ENCODE measurements at places on chromosomes 16 and 17. TPM values are rescaled to one million over a fixed set of nuclear protein-coding genes. Genes with fewer than 3 reads are reported as not detected.

DNA sequence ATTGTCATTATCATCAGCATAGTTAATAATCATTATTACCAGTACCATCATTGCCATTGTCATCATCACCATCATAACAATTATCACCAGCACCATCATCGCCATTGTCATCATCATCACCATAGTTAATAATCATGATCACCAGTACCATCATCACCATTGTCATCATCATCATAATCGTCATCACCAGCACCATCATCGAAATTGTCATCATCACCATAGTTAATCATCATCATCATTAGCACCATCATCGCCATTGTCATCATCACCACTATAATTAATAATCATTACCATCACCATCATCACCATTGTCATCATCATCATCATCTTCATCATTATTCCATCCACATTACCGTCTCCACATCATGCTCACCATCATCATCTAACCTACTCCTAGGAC lies 13.5 kb downstream of the PDILT start:
- DNase-seq = no peak

GRCh38 chr17:11140501-11140900 lies 100.5 kb upstream of the SHISA6 start:
- DNase-seq = no peak

Gene TSNAXIP1
- 0.15 TPM for total RNA-seq

DNA sequence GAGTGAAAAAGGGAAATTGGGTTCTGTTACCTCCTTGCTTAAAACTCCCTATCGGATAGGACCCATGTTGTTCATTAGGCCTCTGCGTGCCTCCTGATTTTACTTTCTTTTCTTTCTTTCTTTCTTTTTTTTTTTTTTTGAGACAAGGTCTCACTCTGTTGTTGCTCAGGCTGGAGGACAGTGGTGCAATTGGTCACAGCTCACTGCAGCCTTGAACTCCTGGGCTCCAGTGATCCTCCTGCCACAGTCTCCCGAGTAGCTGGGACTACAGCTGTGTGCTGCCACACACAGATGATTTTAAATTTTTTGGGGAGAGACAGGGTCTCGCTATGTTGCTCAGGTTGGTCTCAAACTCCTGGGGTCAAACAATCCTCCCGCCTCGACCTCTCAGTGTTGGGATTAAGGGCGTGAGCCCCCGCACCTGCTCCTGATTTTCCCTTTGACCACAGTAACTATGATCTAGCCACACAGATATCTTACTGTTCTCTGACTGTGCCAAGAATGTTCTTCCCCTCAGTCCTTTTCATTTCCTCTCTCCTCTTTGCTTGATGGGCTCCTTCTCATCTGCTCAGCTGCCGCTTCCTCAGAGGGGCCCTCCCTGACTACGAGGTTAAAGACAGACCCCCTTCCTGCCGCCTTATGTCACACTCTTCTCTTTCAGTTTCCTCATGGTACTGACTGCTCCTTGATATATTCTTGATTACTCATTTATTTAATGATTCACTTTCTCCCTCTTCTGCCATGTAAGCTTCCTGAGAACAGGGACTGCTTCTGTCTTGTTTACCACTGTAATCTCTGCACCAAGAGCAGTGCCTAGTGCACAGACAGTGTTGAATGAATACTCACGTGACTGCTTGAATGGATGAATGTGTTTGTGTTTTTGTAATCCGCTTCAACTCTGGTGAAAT lies 44.3 kb downstream of the LCMT1 start:
- no peak for DNase-seq

DNA sequence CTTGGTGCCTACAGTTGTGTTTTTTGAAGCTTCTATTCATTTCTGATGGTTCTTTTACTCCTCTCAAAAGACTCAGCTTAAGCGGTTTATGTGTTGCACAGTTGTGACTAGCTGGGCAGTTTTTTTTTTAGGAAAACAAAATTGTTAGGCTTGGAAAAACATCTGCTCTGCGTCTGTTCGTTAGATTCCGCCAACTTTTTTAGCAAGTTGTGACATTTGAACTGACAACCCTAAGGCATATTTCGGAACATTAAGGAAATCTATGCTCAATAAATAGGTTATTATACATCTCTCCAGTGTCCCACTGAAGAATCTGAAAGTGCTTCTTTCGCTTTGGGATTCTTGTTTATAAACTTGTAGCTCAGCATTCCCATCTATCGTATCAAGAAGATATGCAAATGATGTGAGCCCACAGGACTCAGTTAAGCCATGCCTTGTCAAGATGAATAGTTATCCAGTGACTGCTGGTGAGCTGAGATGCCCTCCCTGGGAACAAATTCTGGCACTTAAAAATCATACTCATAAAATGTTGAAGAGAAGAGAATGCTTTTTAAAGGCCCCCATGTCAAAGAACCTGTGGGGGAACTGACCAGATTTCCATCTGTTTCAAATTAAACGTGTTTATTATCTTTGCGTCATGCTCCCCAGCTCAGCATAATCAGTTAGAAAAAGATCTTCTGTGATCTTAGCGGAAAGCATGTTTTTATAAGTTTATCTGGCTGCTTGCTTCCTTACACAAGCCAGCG lies 109.0 kb upstream of the FAM20A start:
- DNase-seq = no peak

Gene DHRS7C
- not detected for total RNA-seq
